Fibroblast of skin of back (primary cell): ENCODE measurements at places on chromosomes 12 and 14.

DNA sequence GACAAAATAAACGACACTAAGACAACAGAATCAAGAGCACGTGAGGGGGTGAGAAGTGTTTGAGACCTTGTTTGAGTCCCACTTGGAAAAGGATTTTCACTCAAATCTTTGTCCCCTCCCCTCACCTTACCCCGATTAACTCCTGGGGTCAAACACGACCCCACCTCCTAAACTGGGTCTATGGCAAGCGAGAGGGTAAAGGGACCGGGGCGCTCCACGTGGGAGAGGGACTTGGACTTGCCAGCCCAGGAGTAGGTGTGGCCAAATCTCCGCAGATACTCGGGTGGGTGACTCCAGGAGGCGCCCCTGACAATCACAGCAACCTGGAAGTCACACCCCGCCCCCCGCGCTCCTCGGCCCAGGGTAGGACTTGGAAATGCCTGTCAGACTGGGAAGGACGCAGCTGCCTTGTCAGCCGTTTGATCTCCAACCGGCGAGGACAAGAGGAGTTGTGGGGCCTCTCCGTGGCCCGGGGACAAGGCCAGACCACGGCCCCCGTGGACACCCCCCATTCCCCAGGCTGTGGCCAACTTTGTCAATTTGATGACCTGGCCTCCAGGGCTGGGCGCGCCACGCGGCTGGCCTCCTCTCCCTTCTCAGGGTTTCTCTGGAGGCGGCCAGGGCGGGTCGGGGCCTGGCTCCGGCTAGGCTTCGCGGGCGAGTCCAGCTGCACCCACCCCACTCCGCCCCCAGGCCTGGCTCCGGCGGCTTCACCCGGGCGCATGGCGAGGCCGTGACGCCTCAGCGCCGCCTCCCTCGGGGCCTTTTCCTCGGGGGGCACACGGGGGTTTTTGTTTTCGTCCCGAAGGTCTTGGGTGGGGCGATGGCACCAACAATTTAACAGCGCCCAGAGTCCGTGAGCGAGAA lies 1.1 kb upstream of the BCL11B start:
- DNase-seq, result no peak

GRCh38 chr14:23604675-23605170 lies 26.1 kb upstream of the JPH4 start:
- no peak for DNase-seq

- DNase-seq, result no peak
Measured at GRCh38 chr12:27523305-27523641, 733 bp upstream of the PPFIBP1 start.

- DNase-seq, result no peak
Measured at GRCh38 chr14:95889236-95889979, 12.8 kb downstream of the TUNAR start.

DNA sequence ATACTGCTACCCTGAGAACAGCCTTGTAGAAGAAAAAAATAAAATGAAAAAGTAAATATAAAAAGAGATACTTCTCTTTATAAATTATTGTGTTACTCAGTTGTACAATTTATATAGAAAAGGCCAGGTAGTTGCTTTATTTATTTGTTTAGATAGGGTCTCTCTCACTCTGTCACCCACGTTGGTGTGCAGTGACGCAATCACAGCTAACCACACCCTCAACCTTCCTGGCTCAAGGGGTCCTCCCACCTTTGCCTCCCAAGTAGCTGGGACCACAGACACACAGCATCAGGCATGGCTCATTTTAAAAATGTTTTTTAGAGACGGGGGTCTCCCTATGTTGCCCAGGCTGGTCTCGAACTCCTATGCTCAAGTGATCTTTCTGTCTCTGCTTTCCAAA lies 175.4 kb upstream of the PZP start:
- no peak for DNase-seq

DNA sequence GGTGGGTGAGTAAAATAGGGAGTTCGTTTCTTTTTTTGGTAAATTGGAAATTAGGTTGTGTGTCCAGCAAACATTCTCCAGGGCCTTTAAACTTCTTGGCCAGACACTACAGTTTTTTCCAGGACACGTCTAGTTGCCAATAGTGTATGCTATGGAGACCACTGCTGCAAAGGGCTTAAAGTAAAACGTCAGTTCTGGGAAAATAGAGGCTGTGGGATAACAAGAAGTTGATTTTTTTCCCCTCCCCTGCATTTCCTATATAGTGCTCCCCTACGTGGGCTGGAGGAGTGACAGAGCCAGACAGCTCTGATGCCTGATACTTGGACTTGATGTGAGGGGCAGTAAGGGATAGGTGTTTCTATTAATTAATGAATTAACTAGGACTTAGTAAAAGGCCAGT lies 2.4 kb downstream of the ACVR1B start:
- DNase-seq, result no peak

- no peak for DNase-seq
Measured at GRCh38 chr14:99945732-99946651, 119.2 kb upstream of the EVL start.

DNA sequence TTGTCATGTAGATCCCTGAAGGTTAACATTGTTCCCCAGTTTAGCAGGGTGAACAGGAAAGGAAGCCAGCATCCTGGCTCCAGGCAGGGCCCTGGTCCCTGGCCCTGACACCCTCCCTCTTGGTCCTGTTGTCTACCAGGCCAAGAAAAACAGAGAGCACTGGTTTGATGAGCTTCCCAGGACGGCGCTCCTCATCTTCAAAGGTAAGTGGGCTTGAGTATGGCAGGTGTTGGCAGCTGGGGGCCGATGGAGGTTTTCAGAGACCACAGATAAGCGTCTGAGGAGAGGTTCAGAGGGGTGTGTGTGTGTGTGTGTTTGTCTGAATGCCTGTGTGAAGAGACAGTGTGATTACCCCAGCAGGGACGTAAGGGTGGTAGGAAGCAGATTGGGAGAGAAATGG lies 56.3 kb downstream of the SLC8B1 start:
- DNase-seq, result no peak

DNA sequence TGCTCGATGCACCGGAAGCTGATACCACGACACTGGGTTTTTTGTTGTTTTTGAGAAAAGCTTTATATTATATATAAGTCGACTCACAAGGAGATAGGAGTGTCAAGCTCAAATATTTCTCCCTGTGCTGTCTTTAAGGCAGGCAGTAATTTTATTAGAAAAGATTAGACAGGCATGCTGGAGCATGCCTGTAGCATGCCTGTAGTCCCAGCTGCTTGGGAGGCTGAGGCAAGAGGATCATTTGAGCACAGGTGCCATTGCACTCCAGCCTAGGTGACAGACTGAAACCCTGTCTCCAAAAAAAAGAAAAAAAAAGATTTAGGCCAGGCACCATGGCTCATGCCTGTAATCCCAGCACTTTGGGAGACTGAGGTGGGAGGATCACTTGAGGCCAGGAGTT lies 51.8 kb downstream of the GNS start:
- DNase-seq, result no peak

GRCh38 chr14:53187921-53188463 lies 34.9 kb upstream of the DDHD1 start:
- DNase-seq, result no peak

GRCh38 chr12:49019443-49020324 lies 1.1 kb upstream of the PRKAG1 start:
- DNase-seq, result peak; percentile 55

DNA sequence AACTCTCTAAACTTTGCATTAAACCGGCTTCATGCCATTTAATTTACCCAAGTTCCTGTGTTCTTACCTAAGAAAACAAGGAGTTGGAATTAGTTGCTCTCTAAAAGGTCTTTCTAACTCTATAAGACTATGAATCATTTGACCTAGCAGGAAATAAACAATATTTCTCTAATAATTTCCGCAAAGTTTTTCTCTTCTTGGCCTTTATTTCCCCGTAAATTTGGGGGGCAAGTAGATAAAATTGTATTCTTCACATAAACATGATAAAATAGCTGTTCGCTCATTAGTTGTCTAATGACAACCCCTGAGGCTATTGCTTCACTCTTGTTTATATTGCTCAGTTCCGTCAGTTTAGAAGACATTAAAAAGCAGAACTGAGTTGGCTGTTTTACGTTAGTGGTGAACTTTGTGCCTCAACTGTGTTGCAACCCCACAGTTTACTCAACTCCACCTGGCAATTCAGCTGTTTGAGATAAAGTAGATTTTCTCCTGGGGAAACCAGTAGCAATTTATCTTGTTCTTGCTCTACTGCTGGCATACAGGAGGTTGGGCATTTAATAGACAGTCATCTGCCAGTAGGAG lies 74.7 kb downstream of the BTG1 start:
- DNase-seq, result no peak

GRCh38 chr12:11758087-11758486 lies 108.6 kb downstream of the ETV6 start:
- DNase-seq, result no peak

DNA sequence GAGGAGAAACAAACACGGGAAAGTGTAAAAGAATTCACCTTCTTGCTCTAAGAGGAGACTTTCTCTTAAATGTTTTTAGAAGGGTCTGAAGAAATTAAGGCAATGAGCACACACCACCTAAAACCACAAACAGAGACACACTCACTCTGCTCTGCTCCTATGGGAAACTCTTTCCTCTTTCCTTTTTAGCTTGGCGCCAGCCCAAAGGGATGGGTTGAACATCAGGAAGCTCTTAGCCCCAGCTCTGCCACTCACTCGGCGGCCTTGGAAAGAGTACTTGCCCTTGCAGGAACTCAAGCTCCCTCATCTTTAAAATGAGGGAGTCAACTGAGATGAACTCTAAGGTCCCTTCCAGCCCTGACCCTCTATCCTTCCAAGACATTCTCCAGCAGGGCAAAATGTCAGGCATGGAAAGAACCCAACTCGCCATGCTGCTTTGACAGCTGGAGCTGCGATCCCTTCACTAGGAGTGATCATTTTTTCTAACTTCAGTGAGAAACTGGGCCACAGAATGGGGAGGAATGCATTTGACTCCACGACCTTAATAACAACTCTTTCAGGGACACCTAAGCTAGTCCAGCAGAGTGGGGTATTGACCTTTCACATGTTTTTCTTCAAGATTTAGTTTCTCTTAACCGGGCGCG lies 980 bp upstream of the RNASE8 start:
- peak; percentile 60 for DNase-seq

- no peak for DNase-seq
Measured at GRCh38 chr14:81157431-81157830, 63.3 kb downstream of the GTF2A1 start.
